Thoracic aorta (tissue), 2 donors: ENCODE measurements at places on chromosomes 7 and 10. TPM values are rescaled to one million over a fixed set of nuclear protein-coding genes. Genes with fewer than 3 reads are reported as not detected.

DNA sequence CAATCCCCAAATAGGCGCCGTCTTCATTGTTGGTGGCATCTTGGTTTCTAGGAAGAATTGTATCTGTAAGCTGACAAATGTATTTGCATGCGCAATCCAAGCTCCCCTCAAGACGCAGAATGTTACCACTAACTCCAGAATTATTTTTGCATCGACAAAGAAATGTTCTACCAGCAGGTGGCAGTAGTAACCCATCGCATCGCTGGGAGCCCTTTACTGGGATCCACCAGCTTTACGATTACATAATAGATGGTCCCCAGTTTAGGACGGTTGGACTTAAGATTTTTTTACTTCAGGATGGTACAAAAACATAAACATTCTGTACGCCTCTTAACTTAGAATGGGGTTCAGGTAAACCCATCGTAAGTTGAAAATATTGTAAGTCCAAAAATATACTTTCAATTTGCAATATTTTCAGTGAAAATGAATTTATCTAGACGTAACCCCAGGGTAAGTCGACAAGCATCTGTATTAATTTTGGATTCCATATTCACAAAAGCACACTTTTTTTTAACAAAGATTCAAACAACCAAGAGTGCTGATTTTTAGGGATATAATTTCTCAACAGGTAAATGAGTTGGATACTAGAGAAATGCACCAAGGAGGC lies 114.0 kb upstream of the COBL start:
- no peaks in the 10 kb centered on the region for H3K27me3 ChIP-seq
- no peak overlapping the region for H3K4me3 ChIP-seq
- H3K4me1 ChIP-seq: no peaks in the 10 kb centered on the region
- H3K27ac ChIP-seq: no peak overlapping the region
- no peak for DNase-seq

DNA sequence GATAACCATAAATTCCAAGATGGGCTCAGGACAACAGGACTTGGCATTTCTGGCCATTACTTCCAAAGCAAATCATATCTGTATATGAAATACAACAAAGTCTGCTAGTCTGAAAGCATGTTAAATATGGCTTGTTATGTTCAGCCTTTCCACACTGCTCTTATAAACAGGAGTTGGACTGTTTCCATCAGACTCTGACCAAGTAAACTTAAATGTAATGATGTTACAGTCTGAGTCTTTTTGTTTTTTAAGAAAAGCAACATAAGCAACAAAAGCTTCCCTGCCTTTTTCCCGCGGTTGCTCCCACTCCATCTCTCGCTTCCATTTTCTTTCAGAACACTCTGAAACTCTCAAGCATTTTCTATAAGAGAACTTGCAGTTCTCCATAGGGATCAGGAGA lies 8.1 kb upstream of the CDCA7L start:
- H3K4me3 ChIP-seq: no peak overlapping the region
- no peaks in the 10 kb centered on the region for H3K27me3 ChIP-seq
- H3K4me1 ChIP-seq: no peaks in the 10 kb centered on the region
- no peak overlapping the region for H3K27ac ChIP-seq
- no peaks in the 10 kb centered on the region for H3K36me3 ChIP-seq
- no peak for DNase-seq

DNA sequence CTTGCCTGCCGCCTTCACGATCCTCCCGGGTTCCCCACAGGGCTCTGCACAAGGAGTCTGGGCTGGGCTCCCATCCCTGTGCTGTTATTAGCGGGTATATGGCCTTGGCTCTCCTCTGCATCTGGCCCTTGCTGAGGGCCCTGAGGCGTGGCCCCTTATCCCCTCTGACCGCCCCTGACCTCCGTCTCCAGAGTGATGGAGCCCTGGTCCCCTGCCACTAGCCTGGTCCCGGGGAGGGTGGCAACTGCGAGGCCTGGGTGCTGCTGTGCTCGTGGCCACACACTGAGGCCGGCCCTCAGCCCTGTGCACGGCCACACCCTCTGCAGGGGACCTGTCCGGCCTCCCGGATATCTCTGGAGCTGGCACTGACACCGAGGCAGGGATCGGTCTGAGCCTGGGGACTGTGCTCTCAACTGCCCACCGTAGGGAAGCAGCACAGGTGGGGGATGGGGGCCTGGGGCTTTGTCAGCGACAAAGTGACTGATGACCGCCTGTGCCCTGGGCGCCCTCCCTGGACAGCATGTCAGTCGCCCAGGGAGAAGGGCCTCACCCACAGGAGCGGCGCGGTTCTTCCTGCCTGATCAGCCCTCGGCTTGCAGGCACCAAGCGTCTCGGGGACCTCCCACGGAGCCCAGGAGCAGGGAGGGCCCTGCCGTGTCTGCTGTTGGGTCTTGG lies 72.4 kb downstream of the NKX6-2 start:
- H3K4me3 ChIP-seq: no peak overlapping the region
- no peak overlapping the region for H3K27ac ChIP-seq
- peaks cover 12% of the 10 kb centered on the region for H3K36me3 ChIP-seq
- no peak for DNase-seq

MKX gene
- 8.4 TPM for total RNA-seq

SLC26A3 gene
- total RNA-seq: not detected

DNA sequence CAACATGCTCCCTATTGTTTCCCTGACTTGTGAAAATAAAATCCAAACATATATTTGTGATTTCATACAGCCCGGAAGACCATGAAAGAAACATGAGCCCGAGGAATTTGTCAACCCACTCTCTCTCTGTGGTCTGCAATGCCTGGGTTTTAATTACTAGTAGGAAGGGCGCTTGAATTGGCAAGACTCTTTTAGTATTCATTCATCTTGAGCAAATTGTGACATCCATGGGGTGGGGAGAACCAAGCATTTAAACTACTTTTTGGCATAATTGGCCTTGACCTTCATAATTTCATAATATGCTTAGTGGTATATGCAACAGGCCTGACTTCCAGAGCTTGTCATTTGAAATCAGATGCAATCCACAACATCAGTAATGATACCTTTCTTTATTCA lies 142.4 kb upstream of the BMPER start:
- DNase-seq: no peak
- no peak overlapping the region for H3K27ac ChIP-seq
- H3K27me3 ChIP-seq: no peaks in the 10 kb centered on the region

GRCh38 chr10:50480054-50481007 lies 143.4 kb downstream of the SGMS1 start:
- DNase-seq: no peak
- no peaks in the 10 kb centered on the region for H3K27me3 ChIP-seq
- H3K36me3 ChIP-seq: no peaks in the 10 kb centered on the region
- H3K4me1 ChIP-seq: no peaks in the 10 kb centered on the region

DNA sequence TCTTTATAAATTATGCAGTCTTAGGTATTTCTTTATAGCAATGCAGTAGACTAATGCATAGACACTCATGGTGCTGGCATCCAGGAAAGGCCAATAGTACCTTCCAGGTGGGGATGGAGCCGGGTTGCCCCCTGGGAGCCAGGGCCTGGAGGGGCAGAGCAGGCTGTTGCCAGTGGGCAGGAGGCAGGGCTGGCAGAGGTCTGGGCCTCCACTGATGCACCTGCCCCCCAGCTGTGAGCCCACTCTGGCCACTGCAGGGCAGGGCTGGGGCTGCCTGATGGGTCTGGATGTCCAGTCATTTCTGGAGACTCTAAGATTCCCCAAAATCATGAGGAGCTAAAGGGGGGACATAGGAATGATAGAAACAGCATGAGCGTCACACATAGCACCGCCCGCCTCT lies 66.7 kb downstream of the MICALL2 start:
- H3K36me3 ChIP-seq: no peaks in the 10 kb centered on the region
- H3K27ac ChIP-seq: no peak overlapping the region
- DNase-seq: no peak
- H3K4me1 ChIP-seq: no peaks in the 10 kb centered on the region
- H3K27me3 ChIP-seq: no peaks in the 10 kb centered on the region
- H3K4me3 ChIP-seq: no peak overlapping the region

GRCh38 chr7:41110186-41110585 lies 592.7 kb downstream of the INHBA start:
- no peak for DNase-seq
- no peak overlapping the region for H3K4me3 ChIP-seq
- no peak overlapping the region for H3K27ac ChIP-seq
- no peaks in the 10 kb centered on the region for H3K27me3 ChIP-seq
- H3K4me1 ChIP-seq: no peaks in the 10 kb centered on the region

DNAH11 gene
- 1.9 TPM for total RNA-seq

- no peaks in the 10 kb centered on the region for H3K4me1 ChIP-seq
- DNase-seq: no peak
- no peaks in the 10 kb centered on the region for H3K27me3 ChIP-seq
- no peak overlapping the region for H3K27ac ChIP-seq
- no peak overlapping the region for H3K4me3 ChIP-seq
- H3K36me3 ChIP-seq: no peaks in the 10 kb centered on the region
Measured at GRCh38 chr10:70918851-70919530, 30.6 kb upstream of the PCBD1 start.

RAPGEF5 gene
- 66.5 TPM for total RNA-seq

GRCh38 chr7:140008755-140009610 lies 53.8 kb downstream of the PARP12 start:
- DNase-seq: no peak
- H3K4me3 ChIP-seq: no peak overlapping the region
- H3K27ac ChIP-seq: no peak overlapping the region

DNA sequence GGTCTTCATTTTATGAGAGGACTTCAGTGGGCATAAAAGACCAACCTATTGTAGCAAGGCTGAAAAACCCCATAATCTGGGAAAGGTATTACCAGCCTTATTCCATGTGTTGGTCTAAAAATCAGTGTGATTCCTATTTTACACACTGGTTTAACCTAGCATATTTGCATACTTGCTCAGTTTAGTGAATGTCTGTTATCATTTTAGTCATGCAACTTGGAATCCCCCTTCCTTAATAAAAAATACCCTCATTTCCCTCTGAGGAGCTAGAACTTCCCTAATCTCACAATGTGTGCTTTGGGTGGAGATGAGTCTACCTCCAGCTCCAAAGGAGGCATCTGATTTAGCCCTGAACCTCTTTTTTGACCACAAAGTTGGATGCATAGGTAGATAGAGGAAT lies 312.8 kb upstream of the SORCS1 start:
- no peaks in the 10 kb centered on the region for H3K27me3 ChIP-seq
- H3K36me3 ChIP-seq: no peaks in the 10 kb centered on the region
- no peak overlapping the region for H3K27ac ChIP-seq
- H3K4me1 ChIP-seq: no peaks in the 10 kb centered on the region
- DNase-seq: no peak

DNA sequence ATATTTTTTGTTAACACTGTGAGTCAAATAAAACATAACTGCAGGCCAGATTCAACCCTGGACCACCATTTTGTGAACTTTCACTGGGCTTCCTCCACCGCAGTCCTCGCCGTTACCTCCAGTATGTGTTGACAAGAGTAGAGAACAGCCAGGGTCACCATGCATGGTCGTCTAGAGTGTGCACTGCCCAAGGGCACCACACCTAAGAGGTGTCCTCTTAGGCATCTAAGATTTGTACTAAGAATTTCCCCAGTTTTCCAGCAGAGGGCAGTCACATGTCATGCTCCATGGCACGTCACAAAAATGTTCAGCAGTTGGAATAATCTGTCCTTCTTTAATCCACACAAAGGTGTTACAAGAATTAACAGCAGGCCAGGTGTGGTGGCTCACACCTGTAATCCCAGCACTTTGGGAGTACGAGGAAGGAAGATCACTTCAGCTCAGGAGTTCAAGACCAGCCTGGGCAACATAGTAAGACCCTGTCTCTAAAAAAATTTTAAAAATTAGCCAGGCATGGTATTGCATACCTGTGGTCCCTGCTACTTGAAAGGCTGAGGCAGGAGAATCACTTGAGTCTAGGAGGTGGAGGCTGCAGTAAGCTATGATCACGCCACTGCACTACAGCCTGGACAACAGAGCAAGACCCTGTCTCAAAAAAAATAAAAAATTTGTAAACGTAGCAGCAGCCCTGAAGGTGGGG lies 71.2 kb upstream of the FOXK1 start:
- no peak overlapping the region for H3K27ac ChIP-seq
- H3K4me3 ChIP-seq: no peak overlapping the region
- DNase-seq: no peak
- peaks cover 16% of the 10 kb centered on the region for H3K4me1 ChIP-seq
- H3K36me3 ChIP-seq: no peaks in the 10 kb centered on the region

DNA sequence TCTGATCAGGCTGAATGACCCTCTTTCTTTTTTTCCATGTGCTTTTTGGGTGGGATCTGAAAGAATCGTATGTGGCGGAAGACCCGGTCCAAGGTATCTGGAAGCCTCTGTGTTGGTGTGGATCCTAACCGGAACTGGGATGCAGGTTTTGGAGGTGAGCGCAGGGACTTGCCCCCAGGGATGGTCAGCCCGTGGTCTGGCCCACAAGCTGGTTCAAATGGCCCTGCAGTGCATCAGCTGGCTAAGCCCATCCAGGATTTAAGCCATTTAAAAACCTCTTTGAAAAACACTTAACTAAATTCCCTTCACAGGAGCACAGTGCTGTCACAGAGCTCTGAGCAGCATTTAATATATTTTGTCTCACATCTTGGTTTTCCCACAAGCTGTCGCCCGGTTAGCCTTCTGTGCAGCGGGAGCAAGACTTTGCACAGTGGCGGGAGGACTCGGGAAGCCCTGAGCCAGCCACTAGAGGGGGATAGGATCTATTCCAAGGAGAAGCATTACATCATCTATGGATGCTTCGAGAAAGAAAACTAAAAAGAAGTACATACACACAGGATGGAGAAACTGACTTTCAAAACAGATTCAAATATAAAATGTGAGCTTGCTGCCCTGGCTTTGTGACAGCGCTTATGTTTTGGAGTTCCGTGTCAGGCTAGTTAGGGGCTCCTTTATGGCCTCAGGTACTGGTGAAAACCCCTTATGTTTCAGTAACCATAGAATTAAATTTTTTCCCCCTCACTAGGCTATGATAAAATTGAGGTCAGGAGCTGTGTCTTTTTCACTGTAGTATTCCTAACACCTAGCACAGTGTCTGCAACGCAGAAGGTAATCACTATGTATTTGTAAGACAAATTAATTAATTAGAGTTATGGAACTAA lies 11.3 kb downstream of the CPA2 start:
- H3K36me3 ChIP-seq: no peaks in the 10 kb centered on the region
- no peak overlapping the region for H3K27ac ChIP-seq
- H3K4me1 ChIP-seq: peaks cover 10% of the 10 kb centered on the region
- DNase-seq: no peak
- no peaks in the 10 kb centered on the region for H3K27me3 ChIP-seq
- no peak overlapping the region for H3K4me3 ChIP-seq

DNA sequence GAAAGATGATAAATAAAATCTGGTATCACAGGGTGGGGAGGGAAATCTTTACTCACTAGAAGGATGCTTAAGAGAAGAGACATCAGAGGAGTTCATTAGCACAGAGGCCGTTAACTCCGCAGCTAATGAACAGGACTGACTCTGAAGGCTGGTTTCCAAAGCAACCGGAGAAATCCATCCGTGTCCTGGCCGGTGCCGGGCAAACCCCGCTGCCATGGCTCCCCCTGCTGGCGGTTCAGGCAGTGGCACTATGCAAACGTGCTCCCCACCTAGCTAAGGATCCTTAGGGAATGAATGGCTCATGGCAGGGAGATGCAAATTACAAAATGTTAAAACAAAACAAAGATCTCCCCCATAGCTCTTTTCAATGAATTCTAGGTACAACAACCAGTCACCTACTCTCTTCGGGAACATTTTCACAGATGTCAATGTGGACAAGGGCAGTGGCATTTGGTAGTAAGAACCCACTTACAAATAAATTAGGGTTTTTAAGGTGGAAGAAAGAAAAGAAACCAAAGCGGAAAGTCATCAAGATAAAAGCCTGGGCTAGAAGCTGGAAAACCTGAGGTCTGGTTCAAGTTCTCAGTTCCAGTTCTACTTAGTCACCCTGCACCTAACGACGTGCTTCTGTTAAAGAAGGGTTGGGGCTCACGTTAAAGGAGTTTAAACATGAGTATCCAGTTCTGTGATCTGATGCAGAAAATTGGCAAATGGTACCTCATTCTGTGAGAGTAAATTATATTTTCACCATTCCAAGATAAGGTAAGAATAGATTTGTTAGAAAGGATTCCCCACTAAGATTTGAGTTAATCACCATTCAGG lies 138.2 kb downstream of the SVIL start:
- no peak overlapping the region for H3K27ac ChIP-seq
- no peaks in the 10 kb centered on the region for H3K4me1 ChIP-seq
- no peaks in the 10 kb centered on the region for H3K27me3 ChIP-seq
- no peak overlapping the region for H3K4me3 ChIP-seq
